ENCODE measurements at places on chromosomes 3 and 15. TPM values are rescaled to one million over a fixed set of nuclear protein-coding genes. Genes with fewer than 3 reads are reported as not detected.

The GOLGA6L2 gene
- not detected for polyA plus RNA-seq

The RBMS3 gene
- polyA plus RNA-seq: 14.5 TPM

The HIGD2B gene
- polyA plus RNA-seq: not detected

The RAB43 gene
- 16.1 TPM for polyA plus RNA-seq

The SNURF gene
- 3.1 TPM for polyA plus RNA-seq

Measured in BJ (cell line).